ENCODE measurements at places on chromosomes 3 and 15.

DNA sequence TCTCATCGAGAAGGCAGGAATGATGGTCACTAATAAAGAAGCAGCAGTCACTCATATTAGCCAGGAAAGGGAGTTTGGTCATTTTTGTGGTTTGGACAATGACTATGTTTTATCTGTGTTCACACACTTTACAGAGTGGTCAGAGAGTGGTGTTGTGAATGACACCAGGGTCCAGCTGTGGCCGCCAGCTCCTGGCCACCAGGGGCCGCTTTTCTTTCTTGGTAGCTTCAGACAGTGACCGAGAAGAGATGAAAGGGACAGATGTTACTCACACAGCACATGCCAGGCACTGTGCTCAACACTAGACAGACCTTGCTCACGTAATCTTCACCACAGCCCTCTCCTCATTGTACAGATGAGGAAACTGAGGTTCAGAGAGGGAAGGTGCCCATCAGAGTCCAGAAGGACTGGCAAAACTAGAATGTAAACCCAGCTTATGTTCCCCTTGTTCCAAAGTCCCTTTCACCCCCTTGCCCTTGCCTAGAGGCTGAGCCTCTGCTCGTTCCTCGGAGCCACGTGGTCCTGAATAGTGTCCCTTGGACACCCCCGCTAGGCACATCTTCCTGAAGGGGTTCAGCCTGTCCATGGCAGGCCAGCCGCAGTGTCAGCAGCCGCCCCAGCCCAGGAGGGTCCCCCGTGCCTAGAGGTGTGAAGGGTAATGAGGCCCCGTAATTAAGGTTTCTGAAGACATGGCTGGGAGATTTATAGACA is 55.6 kb downstream of the CYP11A1 start:
- no peak for DNase-seq

DNA sequence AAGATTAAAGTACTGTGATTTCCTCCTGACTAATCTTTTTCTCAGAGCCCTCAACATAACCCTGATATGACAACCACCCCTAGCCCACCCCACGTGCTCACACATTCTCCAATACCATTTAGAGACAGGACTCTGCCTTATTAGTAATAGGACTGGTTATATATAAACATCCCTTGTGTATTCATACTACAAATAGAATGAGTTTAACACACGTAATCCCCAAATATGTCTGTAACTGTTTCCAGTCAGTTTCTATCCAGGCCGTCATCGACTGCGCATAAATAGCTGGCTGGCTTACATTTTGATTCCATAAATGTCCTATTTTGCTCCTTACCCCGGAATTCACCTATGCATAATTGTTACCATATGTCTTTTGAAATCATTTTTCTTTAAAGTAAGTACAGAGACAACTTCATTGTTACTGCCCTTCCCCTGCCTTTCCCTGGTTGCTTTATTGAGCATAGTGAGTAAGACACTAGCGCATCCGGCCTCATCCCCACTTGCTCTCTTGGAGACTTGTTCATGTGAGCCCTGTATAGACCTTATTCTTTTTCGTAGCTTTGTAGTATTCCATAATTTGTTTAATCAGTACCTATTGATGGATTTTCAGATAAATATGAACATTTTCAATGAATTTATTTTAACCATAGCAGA is 3.5 kb upstream of the P2RY14 start:
- no peak for DNase-seq

DNA sequence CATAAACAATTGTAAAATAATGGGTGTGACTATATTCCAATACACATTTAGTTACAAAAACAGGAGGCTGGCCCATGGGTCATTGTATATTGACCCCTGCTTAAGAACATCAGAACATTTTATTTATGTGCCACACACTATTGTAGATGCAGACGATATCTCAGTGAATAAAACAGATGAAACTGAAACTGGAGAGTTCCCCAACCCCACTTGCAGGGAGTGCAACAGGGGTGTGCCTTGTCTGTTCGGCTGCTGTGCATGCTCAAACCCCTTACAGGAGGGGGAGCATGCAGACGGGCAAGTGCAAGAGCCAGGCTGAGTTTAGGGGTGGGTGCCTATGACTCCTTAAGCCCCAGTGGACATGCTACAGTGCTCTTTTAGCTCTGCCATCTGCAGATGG is 509.6 kb downstream of the IGSF11 start:
- DNase-seq = no peak

DNA sequence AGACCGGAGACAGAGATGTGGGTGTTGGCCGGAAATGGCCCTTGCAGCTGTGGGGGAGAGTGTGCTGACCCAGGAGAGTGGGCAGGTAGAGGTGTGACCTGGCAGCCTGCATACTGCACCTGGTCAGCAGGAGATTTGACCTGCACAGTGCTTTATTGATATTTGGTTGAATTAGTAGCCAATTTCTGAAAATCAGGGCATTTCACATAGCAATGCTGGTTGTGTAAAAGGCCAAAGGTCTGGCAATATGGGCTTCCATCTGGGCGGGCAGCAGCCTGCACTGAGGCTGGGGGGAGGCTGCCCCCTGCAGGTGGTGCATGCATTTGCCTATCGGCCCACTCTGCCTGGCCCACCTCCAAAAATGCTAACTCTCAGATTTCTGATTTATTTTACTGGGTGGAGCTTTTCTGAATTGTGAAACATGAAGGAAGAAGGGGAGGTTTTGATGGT is 9.4 kb upstream of the MGLL start:
- no peak for DNase-seq

- no peak for DNase-seq
Measured at GRCh38 chr3:147002721-147003120, 397.6 kb upstream of the PLSCR5 start.

DNA sequence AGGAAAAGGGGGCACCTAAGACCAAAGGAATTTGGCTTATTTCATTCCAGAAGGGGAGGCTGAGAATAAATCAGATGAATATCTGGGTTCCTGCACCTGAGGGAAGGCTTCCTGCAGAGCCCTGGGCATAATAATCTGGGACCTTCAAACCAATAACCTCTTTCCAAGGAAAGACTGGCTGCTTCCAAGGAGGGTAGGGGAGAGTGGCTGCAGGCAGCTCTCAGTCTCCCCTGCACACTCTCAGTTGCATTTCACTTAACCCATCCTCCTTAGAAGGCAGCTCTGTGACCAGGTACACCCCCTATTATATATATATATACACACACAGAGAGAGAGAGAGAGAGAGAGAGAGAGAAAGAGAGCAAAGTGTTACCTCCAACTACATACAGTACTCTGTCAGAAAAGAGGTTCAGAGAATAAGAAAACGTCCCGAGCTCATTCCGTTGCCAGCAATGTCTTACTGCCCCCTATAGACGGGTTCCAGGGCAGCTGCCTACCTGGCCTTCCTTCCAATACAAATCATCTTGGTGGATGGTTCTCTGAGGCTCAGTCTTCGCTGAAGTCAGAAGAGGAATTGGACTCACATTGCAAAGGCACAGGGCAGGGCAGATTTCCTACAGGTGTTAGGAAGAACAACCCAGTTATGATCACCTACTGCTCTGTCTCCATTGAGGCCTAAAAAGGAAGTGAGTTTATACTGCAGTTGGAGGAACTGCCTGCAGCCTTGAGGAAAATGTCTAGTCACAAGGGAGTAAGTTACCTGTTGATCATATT is 26.1 kb downstream of the CAPN3 start:
- DNase-seq = no peak

- DNase-seq = no peak
Measured at GRCh38 chr3:13463618-13464400, 16.3 kb upstream of the HDAC11 start.

DNA sequence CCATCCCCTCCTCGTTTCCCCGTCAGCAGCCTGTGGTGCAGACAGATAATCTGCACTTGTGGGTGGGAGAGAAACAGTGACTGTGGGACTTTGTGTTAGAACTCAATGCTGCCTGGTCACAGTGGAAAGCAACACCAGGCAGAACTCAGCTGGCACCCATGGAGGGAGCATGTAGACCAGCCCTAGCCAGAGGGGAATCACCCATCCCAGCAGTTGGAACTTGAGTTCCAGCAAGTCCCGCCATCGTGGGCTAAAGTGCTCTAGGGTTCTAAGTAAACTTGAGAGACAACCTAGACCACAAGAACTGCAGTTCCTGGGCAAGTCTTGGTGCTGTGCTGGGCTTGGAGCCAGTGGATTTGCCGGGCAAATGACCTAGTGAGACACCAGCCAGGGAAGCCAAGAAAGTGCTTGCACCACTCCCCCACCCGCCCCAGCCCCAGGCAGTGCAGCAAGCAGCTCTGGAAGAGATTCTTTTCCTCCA is 24.4 kb downstream of the ISG20 start:
- no peak for DNase-seq

- DNase-seq = no peak
Measured at GRCh38 chr15:50075319-50075718, 43.7 kb downstream of the ATP8B4 start.

GRCh38 chr3:13536432-13536831 is 12.5 kb upstream of the FBLN2 start:
- no peak for DNase-seq

DNA sequence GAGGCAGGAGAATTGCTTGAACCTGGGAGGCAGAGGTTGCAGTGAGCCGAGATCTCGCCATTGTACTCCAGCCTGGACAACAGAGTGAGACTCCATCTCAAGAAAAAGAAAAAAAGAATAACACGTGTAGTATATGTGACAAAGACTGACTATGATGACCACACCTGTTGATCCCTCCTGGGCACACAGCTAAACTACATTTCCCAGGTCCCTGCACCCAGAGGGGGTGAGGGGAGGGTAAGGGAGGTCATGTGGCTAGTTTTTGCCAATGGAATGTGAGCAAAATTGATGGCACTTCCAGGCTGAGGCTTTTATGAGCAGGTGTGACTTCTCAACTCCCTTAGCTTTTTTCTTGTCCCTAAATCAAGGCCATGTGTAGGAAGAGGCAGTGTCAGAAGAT is 58.2 kb downstream of the KLHL6 start:
- DNase-seq = no peak

GRCh38 chr3:59605944-59606534 is 556.2 kb upstream of the CFAP20DC start:
- DNase-seq = peak; percentile 41

DNA sequence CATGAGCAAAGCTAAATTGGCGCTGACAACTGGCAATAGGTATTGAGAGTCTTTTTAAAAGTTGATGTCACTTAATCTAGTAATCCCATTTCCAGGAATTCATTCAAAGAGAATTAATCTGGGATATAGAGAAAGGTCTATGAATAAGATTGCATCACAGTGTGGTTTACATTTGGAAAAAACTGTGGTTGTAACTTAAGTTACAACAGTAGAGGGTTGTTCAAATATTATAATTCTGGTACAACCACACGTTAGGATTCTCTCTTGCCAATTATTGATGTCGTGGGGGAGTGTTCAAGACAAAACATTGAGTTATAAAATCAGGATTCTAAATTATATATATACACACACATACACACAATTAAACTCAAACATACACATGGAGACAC is 79.8 kb downstream of the LIPC start:
- DNase-seq = no peak

DNA sequence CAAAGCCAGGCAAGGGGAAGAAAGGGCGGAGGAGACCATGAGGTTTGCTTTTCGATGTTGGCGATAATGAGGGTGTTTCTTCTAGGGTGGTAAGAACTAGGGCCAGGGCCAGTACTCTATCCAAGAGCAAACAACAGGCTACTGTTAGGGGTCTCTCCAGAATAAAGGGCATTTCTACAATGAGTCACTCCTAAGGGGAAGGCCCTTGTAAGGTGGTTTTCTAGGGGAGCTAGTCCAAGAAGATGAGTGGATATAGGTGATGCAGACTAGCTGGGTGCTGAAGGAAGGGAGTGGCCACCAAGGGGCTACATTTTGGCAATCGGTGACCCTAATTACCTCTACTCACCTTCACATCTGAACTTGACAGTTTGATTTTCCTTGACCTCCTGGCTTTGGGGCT is 148.5 kb upstream of the HACD2 start:
- no peak for DNase-seq

GRCh38 chr3:136146981-136147729 is 49.0 kb downstream of the MSL2 start:
- DNase-seq = no peak

GRCh38 chr15:61794276-61794675 is 266.0 kb downstream of the VPS13C start:
- DNase-seq = no peak

DNA sequence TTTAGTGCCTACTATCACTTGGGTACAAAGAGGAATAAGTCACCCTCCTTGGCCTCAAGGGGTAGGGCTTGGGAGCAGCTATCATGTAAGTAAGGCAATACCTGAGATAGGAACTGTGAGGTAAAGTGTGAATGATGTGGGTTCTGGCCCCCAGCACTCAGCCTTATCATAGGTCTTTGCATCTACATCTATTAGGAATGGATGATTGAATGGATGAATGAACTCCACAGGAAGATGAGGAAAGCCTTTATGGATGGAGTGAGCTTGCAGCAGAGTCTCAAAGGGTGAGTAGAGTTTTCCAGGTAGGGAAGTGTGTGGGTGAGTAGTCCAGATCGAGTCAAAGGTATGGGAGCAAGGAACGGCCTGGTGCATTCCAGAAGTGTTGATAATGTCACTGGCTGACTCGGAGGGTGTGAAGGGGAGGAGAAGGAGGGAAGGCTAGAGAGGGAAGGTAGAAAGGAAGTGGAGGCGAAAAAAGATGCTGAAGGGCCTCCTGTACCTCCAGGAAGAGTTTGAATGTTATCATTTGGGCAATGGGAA is 13.1 kb upstream of the ABHD2 start:
- DNase-seq = no peak

GRCh38 chr3:56269755-56270535 is 198.3 kb downstream of the ERC2 start:
- DNase-seq = no peak

DNA sequence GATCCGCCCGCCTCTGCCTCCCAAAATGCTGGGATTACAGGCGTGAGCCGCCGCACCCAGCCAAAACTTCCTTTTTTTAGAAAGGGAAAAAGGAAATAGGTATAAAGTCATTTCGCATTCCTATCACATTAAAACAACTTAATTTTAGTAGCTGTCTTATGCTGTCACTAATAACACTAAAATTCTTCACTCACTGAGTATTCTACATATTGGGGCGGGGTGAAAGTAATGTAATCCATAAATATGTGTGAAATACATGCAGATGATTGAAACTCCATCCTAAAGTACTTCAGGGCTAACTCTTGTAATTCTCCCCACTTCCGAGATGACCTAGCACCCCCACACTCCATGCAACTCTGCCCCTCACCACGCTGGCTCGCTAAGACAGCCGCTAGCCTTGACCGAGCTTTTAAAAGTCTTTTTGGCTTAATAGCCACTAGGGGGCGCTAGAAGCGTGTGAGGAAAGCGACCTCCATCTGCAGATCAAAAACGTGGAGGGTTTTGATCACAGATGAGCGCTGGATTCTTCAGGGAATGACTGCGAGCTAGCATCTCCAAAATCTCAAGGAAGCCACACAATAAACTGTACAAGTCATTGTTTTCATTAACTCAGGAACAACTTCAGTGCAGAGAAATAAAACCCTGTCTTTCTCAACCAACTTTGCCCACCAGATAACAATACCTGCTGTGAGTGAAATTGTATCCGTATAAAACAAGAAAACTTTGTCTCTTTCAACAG is 129.3 kb upstream of the IGF1R start:
- DNase-seq = no peak

DNA sequence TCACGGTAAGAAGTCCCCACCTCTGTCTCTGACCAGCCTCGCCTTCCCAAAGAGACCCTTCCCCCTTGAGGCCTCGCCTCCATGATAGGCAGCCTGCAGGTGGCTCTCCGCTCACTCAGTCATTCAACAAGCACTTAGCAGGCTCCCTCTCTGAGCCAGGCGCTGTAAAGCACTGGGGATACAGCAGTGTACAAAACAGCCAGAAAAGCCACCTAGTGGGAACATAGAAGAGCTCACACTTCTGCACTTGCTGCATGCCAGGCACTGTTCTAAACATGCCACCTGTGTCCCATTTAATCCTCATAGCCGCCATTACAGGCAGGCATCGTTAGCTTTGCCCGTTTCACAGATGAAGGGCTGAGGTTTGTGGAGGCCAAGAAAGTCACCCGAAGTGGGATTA is 56.0 kb downstream of the SEMA3G start:
- DNase-seq = no peak

Measured in NCI-H187 treated with DMSO at 0.1 percent for 48 hours (cell line).